ENCODE measurements at places on chromosomes 1 and 21.

GRCh38 chr1:4089421-4090175 lies 189.5 kb upstream of the C1orf174 start:
- DNase-seq: no peak

DNA sequence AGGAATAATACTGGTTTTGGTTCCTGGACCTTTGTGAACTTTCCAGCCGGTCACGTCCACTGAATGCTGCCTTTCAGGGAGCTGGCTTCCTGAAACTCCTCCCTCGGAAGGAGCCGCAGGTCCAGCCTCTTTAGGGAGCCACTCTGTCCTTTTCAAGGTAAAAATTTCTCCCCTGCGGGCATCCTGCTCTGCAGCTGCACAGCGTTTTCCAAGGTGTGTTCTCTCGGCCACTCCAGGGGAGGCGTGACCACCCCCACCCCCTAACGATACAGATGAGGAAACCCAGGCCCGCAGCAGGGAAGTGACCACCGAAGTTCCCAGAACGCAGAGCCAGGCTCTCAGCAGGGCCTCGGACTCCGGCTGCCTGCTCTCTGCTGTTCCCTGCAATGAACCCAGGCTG lies 21.5 kb downstream of the PADI2 start:
- no peak for DNase-seq

- DNase-seq: no peak
Observed at GRCh38 chr1:79549201-79549600, 542.7 kb upstream of the ADGRL4 start.

- no peak for DNase-seq
Observed at GRCh38 chr1:168430321-168430720, 113.5 kb downstream of the XCL2 start.

DNA sequence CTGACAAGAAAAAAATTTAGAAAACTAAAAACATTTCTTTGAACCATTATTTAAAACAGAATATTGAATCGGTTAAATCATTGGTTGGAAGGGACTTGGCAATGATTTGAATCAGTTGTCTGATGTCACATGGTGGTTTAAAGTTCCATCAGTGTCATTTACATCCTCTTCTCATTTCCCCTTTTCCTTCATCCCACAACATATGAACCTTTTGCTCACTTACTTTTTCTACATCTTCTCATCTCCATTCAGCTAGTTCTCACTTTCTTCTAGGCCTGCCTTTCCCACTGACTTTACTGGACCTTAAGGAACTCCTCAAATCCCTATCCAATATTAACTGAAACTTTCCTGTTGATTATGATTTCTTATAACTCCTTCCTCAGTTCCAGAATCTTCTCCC lies 58.5 kb downstream of the PHACTR4 start:
- DNase-seq: no peak

DNA sequence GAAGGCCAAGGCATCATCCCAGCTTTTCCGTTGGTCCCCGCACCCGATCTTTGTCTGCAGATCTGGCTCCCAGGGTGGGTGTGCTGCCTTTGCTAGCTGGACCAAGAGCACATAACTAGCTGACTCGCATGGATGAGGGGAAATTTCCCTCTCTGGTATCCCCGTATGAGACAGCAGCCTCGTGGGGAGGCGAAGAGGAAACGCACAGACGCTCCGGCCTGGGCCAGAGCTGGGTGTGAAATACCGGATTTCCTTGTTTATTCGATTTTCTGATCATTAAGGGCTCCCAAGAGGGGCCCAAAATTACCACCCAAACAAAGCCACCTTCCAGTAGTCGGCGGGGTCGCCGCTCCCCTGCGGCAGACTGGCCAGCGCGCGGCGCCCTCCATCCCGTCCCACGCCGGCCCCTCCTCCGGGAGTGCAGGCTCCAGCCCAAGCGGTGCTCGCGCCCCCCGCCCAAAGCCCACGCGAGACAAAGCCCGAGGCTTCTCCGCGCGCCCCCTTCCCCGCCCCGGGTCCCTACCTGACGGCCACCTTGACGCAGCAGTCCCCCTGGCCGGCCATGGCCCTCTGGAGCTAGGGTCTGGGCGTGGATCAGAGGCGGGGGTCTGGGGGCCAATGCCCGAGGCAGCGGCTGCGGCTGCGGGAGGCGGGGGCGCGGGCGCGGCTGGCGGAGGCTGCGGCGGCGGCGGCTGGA lies 546 bp downstream of the KIF21B start:
- DNase-seq: no peak

GRCh38 chr1:156676114-156676819 lies 940 bp downstream of the NES start:
- no peak for DNase-seq

DNA sequence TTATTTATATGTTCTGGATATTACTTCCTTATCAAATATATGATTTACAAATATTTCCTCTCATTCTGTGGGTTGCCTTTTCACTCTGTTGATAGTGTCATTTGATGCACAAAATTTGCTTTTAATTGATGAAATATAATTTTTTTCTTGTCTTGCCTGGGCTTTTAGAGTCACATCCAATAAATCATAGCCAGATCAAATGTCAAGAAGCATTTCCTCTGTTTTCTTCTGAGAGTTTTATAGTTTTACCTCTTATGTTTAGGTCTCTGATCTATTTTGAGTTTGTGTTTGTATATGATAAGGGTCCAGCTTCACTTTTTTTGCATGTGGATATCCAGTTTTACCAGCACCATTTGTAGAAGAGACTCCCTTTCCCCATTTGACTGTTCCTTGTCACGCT lies 29.5 kb downstream of the CD46 start:
- no peak for DNase-seq

DNA sequence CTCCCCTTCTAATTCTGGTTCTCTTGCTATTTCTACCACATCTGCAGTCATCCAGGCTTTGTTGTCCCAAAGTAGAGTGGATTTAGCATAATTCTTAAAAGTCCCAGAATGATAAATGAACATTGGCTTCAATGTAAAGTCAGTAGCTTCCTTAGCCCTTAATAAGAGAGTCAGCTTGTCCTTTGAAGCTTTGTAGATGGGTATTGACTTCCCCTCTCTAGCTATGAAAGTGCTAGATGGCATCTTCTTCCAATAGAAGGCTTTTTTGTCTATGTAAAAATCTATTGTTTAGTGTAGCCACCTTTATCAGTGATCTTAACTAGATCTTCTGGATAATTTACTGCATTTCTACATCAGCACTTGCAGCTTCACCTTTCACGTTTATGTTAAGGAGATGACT lies 181.4 kb upstream of the B3GALT2 start:
- DNase-seq: no peak

DNA sequence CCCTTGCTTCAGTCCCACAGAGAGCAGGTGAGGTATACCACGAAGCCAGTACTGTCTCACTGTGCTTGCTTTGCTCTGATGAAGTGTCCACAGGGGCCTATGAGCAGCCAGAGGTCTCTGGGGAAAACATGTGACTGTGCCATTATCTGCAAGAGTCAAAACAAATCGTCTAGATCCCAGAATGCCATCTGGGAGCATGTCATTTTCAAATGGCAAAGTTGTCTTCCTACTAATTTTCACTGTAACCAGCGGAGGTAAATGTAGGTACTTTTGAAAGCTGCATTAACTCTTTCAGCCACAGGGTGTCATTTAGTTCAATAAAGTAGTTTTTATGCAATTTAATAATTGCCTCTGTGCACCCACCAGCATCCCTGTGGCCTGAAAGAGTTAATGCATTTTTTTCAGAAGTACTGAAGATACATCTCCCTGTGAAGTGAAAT lies 173.6 kb upstream of the SGIP1 start:
- DNase-seq: no peak

DNA sequence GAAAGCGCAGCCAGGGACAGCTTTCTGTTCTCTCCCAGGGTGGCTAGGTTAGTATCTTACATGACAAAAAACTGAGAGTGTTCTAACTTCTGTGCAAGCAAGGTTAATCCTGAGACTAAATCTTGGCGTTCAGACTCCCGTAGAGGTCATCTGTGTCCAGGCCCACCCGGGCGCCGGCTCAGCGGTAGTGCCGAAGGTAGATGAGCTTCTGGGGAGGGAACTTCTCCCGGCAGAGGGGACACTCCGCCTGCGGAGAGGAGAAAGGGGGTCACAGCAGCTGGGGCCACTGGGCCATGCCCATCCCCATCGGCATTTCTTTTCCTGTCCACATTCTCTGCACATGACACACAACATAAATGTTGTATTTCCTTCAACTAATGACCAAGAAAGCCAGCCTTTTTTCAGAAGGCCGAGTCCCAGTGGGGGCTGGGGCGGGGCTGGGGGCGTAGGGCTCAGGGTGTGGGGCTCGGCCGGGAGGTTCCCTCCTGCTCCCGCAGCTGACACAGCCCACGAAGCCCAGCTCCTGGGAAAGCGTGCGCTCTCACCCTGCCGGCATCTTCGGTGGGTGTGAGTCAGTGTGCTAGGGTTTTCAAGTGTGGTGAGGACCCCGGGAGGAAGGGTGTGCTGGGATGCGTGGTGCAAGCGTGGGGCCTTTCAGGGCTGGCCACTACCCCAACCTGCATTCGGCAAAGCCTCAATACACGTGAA lies 6.6 kb downstream of the PEX10 start:
- DNase-seq: no peak

All from HCEC 1CT (cell line).